Spinal cord (tissue), 10 donors: ENCODE measurements at places on chromosomes 11 and 22.
A peak's percentile ranks its signal among the peaks of the same experiment; 100 is the strongest.

- no peak for DNase-seq
Measured at GRCh38 chr11:8917157-8917825, 6.3 kb downstream of the AKIP1 start.

DNA sequence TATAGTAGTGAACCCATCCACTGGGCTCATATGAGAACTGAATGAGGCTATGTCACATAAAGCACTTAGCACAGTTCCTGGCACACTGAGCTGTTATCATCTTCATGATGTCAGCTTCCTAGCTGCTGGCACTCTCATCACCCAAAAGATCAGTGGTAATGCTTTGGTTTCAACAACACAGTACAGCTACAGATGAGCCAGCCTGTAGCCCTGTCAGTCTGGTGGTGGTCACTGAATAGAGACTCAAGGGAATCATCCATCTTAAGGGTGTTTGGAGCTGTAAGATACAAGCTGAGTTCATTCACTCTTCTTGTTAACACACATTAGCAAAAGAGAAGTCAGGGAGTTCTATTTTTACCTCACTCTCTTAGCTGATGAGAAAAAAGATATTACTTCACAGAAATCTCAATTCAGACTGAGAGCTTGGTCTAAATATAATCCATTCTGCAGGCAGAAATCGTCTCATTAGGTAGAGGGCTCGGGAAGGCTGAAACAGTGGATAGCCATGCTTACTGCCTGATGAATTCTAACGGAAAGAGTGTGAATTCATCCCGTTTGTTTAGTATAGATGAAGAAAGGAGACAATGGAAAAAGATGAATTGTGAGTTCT is 6.3 kb upstream of the SLC1A2 start:
- DNase-seq = peak; percentile 49

DNA sequence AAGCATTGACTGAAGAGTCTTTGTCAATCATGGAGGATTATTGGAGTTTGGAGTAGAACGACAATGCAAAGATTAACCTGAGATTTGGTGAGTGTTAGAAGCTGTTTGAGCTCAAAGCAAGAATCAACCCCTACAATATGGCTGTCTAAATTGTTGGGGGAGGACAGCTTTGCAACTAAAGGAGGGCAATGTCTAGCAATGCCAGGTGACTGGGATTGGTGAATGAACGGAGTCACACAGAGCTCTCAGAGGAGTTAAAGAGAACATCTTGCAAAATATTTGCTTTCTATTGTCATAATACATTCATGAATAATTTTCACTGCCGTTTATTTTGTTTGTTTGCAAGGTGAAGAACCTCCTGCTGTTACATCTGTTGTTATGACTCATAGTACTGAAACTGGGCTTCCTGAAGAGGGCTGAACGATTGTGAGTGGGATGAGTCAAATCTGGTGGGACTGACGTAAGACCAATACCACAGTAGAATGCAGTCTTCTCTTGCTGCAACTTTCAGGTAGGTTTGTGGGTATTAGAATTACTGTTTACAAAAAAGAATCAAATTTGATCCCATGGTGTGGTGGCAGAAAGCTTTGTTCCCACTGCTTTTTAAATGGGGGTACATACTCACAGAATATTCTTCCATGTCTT is 281.9 kb downstream of the CADM1 start:
- no peak for DNase-seq

- no peak for DNase-seq
Measured at GRCh38 chr11:2209900-2210321, 38.3 kb upstream of the TH start.

- no peak for DNase-seq
Measured at GRCh38 chr11:79019975-79020374, 420.9 kb downstream of the TENM4 start.

DNA sequence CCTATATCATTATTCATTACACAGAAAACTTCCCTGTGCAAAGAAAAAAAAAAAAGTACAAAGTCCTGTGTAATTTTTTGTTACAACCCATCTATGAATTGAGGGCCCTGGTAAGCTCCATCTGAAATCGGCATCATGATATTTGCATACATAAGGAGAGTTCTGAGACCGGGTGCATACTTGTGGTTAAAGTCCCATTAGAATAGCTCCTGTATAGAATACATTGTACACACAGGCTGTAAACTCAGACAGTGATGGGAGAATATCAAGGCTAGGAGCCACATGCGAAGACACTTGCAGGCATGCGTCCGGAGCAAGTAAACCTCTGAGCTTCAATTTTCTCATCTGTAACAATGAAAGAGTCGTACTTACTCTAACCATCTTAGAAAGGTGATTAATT is 353.2 kb downstream of the ETS1 start:
- DNase-seq = no peak

- DNase-seq = peak; percentile 88
Measured at GRCh38 chr11:122439866-122440810, 215.4 kb upstream of the UBASH3B start.

DNA sequence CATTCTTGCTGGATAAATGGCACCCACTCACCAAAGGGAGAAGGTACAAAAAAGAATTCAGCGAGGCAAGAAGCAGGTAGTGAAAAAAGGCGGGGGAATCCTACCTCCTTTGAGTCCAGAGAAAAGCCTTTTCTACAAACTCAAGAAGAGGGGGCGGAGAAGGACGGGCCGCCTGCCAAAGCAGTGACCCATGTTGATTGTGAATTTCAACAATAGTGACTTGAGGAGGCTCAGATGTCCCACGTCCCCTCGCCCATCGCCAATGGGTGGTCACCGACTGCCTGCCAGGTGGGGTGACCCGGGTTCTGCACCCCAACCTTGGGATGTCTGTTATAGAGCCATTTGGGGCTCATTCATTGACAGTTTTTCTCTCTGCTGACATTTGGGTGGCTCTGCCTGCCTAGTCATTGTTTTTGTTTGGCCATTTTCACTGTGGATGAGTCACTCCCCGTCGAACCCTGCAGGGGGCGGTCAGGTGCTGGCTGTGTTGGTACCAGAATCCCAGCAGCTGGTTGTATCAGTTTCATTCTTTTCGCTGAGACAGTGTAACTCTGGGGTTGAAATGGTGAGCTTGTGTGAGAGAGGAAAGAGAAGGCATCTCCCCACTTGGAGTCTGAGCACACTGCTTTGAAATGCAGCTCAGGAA is 163.4 kb upstream of the NCAM1 start:
- no peak for DNase-seq

DNA sequence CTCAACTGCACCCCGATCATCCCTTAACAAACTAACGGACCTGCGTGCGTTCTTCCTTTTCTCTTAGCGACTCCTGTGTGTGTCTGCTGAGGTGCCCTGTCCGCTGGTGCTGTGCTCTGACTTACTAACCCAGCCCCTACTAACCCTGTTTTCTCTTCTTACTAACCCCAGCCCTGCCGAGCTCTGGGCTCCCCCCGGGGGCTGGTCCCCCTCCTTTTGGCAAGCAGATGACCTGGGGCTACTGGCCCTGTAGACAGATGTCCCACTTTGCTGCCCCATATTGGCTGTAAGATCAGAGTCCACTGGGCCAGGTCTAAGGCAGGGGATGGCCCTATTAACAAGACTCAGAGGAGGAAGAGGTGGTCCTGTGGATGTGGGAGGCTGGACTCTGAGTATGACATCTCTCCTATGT is 14.7 kb downstream of the MIAT start:
- no peak for DNase-seq

GRCh38 chr11:68160100-68160695 is 39.0 kb upstream of the CHKA start:
- no peak for DNase-seq

- DNase-seq = no peak
Measured at GRCh38 chr11:134071766-134072402, 3.0 kb downstream of the JAM3 start.

DNA sequence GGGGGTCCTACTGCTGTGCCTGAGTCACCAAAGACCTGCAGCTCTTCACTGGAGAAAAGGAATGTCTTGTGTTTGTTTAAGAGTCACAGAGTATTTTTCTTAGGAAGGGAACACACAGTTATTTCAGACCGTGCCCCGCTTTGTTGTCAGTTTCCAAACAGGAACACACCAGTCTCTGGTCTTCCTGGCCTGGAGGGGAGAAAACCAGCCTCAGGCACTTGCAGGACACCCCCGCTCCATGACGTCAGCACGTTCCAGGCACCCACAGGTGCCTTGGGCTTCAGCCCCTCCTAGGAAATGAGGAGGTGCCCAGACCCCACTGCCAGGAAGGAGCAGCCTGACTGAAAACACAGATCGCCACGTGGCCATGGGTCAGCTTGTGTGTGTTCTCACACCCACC is 5.4 kb downstream of the DEAF1 start:
- DNase-seq = no peak

- DNase-seq = no peak
Measured at GRCh38 chr11:445765-446588, 4.1 kb upstream of the PTDSS2 start.

- no peak for DNase-seq
Measured at GRCh38 chr11:1988667-1989317, 8.8 kb downstream of the H19 start.

DNA sequence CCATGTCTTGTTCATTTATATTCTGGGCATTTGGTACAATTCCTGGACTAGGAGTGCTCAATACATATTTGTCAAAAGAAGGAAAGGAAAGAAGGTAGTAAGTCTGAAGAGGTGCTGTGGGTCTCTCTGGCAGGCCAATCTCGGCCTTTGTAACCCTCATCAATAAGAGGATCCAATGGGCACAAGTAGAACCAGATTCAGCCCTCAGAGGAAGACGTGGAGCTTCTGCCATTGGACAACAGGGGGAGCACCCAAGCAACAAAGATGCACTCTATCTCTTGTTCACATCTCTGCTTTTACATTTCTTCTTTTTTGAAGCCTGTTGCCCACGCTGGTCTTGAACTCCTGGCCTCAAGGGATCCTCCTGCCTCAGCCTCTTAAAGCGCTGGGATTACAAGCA is 2.2 kb upstream of the VPS11 start:
- no peak for DNase-seq

DNA sequence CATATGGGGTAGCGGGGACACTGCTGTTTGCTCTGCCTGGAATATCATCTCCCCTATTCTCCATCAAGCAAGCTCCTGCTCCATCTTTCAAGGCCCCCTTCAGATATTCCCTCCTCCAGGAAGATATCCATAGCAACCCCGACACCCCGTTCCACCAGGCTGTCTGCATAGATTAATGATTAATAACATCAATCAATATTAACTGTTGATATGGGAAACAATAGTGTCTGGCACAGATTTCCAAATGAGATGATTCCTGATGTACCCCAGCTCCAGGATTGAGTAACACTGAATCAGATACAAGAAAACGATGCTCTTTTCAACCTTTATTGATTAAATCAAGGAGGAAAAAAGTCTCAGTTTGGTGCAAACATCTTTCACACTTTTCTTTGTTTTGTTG is 7.5 kb upstream of the TPST2 start:
- no peak for DNase-seq

DNA sequence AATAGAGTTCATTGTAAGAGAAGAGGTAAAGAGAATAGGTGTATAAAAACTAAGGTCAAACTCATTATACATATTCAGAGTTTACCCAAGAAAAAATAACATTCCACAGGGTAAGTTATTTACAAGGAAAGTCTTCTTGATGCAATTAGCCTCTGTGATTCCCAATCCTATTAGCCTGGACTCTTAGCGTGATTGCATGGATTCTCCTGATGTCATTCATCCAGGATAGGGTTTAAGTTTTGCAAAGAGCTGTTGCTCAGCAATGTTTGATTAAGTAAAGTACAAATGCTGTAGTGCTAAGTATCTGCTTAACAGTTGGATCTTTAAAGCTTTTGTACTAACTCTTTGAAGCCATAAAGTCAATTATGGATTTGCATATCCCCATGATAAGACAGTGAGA is 767.8 kb upstream of the LUZP2 start:
- no peak for DNase-seq

DNA sequence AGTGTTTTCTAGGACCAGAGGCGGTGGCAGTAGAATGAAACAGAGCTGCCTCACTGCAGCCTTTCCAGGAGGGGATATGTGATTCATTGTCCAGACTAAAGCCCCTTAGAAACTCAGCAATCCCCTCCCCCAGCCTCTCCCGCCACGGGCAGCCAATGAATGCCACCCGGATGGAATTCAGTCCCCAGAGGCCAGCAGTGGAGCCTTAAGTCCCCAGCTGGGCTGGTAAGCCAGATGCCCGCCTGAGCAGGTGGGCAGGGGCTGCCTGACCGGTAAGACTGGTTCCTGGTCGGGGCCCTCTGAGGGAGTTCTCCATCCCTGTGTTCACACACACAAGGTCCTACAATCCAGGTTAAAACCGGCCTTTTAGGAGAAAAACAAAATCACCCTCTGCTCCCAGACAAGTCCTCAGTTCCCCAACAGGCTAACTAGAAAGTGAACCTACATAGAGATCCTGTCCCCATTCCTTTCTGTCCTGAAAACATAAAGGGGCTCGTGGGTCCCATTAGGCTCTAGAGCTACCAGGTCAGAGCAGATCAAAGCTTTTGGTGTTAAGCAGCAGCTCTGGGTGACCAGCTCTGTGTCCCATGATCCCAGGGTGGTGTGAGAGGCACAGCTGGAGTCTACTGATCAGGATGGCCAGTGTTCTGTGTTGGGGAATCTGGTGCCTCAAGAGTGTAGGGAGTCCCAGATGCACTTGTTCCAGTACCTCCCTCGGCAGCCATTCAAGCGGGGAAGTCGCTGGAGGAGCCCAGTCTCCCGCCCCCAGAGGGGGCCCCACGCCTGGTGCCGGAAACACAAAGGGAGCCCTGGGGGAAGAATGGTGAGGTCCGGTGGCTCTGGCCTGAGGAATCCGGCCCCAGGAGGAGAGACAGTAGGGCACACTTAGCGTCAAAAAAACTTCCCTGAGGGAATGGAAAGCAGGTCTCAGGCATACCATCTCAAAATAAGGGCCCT is 2.6 kb downstream of the PATZ1 start:
- DNase-seq = no peak

DNA sequence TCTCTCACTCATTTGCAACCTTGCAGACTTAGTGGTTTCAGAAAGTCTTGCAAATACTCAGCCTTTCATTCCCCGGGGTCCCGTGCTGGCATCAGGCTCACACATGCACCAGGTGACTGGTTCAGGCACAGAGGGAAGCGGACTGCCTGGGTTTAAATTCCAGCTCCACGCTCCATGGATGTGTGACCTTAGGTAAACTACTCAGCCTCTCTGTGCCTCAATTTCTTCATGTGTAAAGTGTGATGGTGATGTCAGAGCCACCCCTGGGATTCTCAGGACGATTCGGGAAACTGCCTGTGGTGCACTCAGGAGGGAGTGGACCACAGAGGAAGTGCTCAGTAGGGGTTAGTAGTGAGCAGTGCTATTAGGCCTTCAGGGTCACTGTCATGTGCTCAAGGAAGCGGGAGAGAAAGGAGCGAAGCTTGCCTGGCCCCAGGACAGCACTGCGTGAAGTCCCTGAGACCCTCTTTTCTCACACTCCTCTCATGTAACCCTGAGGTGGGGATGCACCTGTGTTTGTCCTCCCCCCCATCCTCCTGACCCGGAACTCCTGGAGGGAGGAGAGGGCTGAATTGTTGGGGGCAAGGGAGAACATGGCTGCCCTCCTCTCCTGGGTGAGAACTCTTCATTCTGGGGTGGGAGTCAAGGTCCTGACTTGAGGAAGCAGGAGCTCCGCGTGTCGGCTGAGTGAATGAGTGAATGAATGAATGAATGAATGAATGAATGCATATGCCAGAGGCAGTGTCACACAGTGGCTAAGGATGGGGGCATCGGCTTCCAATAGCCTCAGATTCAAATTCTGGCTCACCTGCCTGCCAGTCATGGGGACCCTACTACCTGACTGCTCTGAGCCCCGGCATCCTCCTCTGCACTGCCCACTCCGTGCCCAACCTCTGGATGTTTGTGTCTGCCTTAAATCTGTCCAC is 14.4 kb upstream of the UPK3A start:
- DNase-seq = no peak
